NCI-H2107 (cell line): ENCODE measurements at places on chromosomes 1 and 21.

DNA sequence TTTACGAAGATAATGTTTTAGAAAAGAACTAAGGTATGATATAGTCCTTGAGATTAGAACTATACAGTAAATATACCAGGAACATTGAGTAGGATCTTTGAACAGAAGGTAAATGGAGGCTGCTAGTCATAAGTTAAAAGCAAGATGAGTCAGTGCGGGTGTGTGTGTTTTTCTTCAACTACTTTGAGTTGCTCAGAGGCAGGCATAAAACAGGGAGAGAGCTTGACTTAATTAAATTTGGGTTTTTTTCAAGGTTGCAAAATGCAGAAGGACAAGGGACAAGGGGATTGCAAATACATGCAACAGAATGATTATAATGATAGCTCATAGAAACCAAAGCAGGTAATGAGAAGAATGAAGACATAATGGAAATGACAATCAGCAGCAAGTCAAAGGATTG is 815.1 kb downstream of the NCAM2 start:
- no peak for DNase-seq

DNA sequence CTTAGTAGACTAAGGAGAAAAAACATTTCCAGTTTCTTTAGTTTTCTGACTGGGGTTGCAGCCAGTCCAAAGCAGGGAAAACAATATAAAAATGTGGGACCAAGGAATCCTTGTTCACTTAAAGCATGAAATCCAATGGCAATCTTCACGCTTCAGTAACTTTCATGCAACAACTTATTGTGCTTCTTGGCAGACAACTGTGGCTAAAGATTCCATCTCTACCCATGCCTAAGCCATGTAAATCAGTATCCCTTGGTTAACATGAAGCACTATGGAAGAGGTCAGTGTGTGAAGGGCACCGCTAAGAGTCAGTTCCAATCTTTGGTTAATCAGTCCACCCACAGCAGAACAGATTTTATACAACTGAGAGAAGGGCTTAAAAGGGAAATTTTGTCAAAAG is 201.8 kb upstream of the GREM2 start:
- no peak for DNase-seq

GRCh38 chr1:160086456-160086892 is 5.1 kb downstream of the KCNJ9 start:
- no peak for DNase-seq

- DNase-seq, result no peak
Measured at GRCh38 chr1:61149010-61149860, 66.9 kb downstream of the NFIA start.

DNA sequence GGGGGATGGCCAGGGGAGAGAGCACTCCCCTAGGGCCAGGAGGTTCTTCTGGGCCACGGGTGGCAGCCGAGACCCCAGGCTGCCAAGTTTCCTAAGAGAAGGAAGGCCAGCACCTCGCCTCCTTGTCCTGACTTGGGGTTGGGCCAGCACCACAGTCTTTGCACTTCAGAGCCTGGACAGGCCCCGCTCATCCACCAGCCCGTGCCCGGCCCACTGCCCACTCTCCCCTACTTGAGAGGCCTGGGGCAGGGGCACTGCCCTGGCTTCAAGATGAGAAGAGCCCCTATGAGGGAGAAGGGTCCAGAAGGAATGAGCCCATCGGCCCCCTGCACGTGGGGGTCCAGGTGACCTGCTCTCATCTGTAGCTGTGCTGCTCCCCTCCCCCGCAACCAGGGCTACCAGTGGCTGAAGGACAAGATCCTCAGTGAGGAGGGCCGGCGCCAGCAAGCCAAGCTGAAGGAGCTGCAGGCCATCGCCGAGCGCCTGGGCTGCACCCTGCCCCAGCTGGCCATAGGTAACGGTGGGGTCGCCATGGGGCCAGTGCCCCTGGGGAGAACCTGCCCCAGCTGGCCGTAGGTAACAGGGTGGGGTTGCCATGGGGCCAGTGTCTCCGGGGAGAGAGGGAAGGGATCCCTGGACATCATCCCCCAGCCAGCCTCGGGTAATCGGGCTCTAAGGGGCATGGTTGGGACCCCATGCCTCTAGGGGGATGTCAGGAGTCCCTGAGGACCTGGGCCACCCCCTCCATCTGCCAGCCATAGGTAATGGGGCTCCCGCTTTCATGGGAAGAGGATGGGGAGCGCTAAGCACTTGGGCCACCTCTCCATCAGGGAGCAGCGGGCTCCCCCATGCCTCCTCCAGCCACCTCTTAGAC is 50.8 kb downstream of the KCNAB2 start:
- DNase-seq, result no peak

GRCh38 chr1:246092136-246092535 is 414.9 kb downstream of the SMYD3 start:
- DNase-seq, result no peak

- no peak for DNase-seq
Measured at GRCh38 chr1:89125913-89126580, at the start of gene GBP2. GBP2 (minus strand) TSS chr1:89126114; CDS start chr1:89121966, 4,148 bp downstream.

- DNase-seq, result no peak
Measured at GRCh38 chr21:17523007-17523451, 10.2 kb downstream of the CXADR start.

GRCh38 chr1:90783181-90783580 is 66.1 kb upstream of the BARHL2 start:
- no peak for DNase-seq

GRCh38 chr1:47703981-47704596 is 266.2 kb downstream of the FOXD2 start:
- no peak for DNase-seq

GRCh38 chr1:75482951-75483350 is 128.0 kb downstream of the SLC44A5 start:
- no peak for DNase-seq

- peak; percentile 65 for DNase-seq
Measured at GRCh38 chr1:91404151-91405012, at the start of gene HFM1. HFM1 (minus strand) TSS chr1:91404837; CDS start chr1:91401082, 3,755 bp downstream.

DNA sequence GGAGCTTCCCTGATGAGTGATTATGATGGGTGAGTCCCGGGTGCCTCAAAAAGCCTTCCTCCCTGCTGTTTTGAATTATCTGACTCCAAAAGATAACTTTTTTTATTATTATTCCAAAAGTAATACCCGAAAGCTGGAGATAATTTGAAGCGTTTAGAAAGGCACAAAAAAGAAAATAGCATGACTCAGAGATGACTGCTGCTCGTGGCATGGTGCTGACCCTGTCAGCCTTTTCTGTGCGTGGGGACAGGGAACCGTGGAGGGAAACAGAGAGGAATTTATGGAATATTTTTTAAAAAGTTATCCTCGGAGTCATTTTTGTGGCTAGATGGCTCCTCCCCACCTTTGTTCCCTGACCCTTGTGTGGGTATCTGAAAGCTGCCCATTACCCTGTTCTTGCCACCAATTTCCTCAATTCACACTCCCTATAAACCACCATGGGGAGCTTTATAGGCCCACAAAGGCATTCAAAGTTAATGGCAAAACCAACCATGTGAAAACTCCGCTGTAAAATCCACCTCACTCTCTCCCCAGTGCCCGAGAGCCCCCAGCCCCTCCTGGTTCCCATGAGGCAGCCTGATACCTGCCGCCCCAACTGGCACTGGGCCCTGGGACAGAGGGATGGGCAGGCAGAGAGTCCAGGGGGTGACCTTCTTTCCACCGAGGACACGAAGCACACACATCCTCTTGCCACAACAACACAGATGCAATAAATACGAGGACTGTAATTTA is 37.5 kb downstream of the IGSF21 start:
- DNase-seq, result no peak

- no peak for DNase-seq
Measured at GRCh38 chr1:61341426-61341825, 259.1 kb downstream of the NFIA start.

DNA sequence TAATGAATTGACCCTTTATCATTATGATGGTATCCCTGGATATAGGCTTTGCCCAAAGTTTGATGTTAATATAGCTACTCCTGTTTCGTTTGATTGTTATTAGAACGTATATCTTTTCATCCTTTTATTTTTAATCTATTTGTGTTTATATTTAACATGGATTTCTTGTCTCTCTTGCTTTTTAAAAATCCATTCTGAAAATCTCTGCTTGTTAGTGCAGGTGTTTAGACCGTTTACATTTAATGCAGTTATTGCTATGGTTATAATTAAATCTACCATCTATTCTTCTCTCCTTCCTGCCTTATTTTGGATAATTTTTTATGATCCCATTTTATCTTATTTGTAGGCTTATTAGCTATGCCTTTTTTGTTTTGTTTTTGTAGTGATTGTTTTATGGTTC is 12.4 kb downstream of the TSNAX start:
- no peak for DNase-seq

GRCh38 chr21:42636520-42637266 is 16.7 kb upstream of the PDE9A start:
- no peak for DNase-seq

GRCh38 chr1:21891621-21892479 is 45.3 kb downstream of the HSPG2 start:
- DNase-seq, result no peak

- DNase-seq, result no peak
Measured at GRCh38 chr1:116397728-116398127, 24.7 kb downstream of the ATP1A1 start.

GRCh38 chr1:187971851-187972250 is 1143.1 kb downstream of the PLA2G4A start:
- DNase-seq, result no peak

DNA sequence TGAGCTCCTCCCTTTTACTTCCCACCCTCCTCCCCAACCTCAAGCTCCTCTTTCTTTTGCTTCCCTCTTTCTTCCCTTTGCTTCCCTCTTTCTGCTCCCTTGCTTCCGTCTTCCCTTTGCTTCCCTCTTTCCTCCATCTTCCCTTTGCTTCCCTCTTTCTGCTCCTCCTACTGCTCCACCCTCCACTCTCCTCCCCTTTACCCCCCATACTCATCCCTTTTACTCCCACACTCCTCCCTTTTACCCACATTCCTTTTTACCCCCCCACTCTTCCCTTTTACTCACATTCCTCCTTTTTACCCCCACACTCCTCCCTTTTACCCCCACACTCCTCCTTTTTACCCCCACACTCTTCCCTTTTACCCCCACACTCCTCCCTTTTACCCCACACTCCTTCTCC is 30.2 kb downstream of the PGBD5 start:
- no peak for DNase-seq

DNA sequence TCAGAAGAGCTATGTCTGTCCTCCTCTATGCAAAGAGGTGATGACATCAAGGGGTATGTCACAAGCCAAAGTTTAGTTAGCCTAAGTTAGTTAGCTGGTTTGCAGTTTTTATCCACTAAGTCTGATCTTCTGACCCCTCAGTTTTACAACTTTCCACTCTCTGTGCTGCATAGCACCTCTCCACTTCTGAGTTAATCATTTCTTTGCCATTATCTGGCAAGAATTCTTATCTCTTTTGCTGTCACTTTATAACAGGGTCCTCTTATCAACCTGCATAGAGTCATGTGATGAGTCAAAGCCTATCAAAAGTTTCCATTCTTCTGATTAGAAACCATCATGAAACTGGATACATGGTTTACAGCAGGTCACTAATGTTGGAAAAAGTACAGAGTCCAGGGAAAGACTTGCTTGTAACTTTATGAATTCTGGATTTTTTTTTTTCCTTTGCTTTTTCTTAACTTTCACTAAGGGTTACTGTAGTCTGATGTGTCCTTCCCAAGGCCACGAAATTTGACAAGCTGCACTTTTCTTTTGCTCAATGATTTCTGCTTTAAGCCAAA is at the start of gene NR5A2:
TSS of gene NR5A2 (plus strand) at position 447 of the 560 bp plus-strand sequence. CDS start 138 bp downstream, outside the sequence.
- DNase-seq, result no peak

DNA sequence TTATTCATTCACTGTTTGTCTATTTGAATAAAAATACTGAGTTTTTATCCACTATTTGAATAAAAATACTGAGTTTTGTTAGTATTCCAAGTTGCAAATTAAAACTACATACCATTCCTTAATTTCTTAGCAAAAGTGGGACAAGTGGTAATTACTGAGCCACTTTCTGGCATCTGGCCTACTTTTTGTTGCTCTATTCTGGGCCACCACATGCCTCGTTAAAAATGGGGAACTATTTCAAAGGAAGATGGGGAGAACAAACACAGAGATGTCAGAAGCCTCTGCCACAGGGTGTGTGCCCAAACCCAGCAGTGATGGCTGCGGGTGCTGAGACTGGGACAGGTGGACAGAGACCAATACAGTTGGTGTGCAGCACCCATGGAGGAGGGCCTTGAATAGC is 14.6 kb downstream of the PIGP start:
- no peak for DNase-seq

GRCh38 chr21:28256837-28257236 is 735.8 kb downstream of the LTN1 start:
- no peak for DNase-seq

DNA sequence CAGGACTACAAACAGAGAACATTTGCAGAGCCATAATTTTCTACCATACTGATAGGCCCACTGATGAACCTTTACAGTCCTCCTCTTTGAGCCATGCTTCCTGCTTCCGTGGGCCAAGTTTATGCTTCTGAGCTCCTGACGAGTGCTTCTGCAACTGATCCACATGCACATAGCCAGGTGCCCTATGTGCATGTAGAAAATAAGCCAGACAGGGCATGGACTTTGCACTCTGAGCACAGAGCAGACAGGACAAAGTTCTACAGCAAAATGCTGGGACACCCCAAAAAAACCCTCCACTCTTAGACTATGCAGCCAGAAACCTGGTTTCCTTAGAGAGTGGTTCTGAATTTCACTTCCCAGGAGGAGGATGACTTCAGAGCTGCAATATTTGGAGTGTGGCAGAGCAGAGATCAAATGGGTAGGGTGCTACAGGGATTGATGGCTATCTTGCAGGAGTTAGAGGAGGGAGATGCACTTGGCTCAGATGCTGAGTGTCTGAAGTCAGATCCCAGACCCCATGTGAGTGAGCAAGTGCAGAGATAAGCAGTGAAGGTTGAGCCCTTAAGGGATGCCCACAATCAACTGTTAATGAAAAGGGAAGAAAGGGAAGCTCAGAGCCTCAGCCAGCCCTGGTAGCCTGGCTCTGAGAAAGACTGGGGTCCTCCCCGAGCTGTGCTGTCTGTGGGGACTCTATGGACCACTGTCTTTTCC is 230.9 kb downstream of the DUSP10 start:
- DNase-seq, result no peak

- DNase-seq, result no peak
Measured at GRCh38 chr1:176877557-176877956, 287.0 kb downstream of the ASTN1 start.

- no peak for DNase-seq
Measured at GRCh38 chr21:34770576-34770975, 101.8 kb downstream of the CLIC6 start.

- DNase-seq, result no peak
Measured at GRCh38 chr1:155833665-155834295, 23.2 kb downstream of the GON4L start.

DNA sequence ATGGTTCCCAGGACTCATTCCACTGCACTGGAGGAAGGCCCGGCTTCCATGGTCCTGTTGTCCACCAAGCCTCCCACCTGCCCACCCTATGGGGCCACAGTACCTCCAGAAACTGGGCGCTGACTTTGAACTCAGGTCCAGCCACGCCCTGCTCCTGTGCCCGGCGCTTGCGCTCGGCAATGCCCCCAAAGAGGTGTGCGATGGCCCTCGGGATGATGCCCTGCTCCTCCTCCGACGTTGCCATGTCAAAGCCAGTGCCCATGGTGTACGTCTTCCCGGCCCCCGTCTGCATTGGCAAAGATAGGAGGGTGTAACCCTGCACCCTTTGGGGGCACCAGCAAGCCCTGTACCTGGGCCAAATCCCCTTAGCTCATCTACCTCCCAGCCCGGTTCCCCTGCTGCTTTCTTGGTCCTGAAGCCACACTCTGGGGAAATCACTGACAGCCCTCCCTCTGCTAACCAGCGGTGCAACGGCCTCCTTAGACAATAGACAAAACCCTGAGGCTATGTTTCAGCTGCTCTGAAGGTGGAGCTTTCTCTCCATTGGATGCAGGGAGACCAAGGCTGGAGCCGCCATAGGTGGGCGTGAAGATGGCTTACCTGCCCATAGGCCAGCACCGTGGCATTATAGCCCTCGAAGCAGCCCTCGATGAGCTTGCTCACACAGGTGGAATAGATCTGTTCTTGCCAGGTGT is 14.7 kb downstream of the KIF21B start:
- DNase-seq, result no peak
